ENCODE measurements at places on chromosomes 1 and 21. TPM values are rescaled to one million over a fixed set of nuclear protein-coding genes. Genes with fewer than 3 reads are reported as not detected.
A peak's percentile ranks its signal among the peaks of the same experiment; 100 is the strongest.

The RNF223 gene
- not detected for total RNA-seq

DNA sequence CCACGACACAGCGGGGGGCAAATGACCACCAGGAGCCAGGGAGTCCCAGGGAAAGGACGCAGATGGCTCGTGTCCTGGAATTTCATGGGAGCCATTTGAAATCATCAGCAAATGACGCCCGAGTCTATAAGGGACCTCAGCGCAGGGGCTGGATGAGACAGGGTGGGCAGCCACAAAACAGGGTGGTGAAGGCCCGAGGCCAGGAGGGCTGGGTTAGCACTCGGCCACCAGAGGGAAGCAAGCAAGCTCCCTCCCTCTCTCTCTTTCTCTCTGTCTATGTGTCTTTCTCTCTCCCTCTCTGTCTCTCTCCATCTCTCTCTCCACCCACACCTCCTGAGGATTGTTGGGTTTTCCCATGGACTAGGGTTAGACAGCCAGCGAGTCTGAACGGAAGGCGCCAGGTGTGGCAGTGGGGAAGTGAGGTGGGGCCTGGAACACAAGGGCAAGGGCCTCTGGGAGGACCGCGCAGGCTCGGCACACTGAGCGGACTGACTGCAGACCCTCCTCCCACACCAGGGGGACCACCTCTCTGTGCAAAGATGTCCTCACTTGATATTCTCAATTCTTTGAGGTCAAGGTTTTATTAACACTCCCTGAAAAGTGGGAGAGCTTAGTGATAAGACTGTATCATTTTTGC is 73.8 kb upstream of the TMPRSS2 start:
- no peak for DNase-seq

The EFNA1 gene
- total RNA-seq = 4.1 TPM

DNA sequence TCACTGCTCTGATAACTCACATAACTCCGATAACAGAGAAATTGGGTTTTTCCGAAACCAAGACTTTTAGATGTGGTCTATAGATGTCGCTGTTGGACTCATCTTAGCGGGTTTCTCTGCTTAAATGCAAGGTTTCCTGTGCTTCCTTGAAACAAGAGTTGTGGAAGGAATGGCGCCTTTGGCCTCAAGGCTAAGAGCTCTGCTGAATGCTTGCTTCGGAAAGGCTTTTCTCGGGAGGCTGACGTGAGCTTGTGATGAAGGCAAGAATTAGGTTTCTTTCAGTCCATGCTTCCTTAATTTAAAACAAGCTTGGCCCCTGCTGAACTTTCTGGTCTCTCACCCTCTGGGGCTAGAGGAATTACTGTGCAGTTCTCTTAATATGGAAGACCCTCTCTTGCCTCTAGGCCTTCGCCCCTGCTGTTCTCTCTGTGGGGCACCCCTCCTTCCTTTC is 113.5 kb downstream of the MAP3K21 start:
- peak; percentile 28 for DNase-seq

GRCh38 chr1:45348609-45348965 is 8.3 kb upstream of the MUTYH start:
- no peak for DNase-seq

The PRELP gene
- 0.41 TPM for total RNA-seq

- no peak for DNase-seq
Observed at GRCh38 chr1:1205769-1206375, 520 bp downstream of the TNFRSF18 start.

The TFAP2E gene
- total RNA-seq = under 0.01 TPM

DNA sequence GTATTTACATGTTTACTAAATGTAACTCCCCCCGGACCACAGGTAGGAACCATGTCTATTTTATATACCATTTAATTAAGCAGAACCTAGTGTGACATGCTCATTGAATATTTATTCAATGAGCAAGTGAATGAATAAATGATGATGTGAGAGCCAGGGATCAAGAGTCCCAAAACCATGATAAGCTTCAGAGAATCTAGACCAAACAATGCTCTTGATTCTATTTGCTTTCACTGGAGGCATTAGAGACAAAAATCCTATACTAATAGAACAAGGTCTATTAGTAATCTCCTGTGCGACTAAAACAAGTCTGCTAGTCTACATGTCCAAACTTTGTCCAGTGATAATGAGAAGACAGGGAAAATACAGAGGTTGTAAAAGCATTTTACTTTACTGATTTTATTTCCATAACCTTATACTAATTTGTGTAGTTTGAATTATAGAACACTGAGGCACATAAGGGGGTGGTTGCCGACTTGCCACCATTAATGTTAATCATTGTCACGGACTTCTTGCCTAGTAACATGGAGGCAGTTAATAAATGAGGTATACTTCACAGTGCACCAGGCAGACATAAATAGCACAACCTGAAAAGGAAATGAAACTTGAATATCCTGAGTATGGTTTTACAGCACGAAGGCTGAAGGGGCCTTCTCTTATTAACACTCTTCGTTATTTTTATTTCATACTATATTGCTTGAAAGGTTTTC is 69.8 kb downstream of the TBX15 start:
- no peak for DNase-seq

All from frontal cortex (tissue), 4 donors.